ENCODE measurements at places on chromosomes 13 and 19.
A peak's percentile ranks its signal among the peaks of the same experiment; 100 is the strongest.

- DNase-seq, result no peak
Observed at GRCh38 chr19:2813235-2814160, 6.2 kb upstream of the ZNF554 start.

- no peak for DNase-seq
Observed at GRCh38 chr19:13817615-13818371, 22.6 kb downstream of the ZSWIM4 start.

DNA sequence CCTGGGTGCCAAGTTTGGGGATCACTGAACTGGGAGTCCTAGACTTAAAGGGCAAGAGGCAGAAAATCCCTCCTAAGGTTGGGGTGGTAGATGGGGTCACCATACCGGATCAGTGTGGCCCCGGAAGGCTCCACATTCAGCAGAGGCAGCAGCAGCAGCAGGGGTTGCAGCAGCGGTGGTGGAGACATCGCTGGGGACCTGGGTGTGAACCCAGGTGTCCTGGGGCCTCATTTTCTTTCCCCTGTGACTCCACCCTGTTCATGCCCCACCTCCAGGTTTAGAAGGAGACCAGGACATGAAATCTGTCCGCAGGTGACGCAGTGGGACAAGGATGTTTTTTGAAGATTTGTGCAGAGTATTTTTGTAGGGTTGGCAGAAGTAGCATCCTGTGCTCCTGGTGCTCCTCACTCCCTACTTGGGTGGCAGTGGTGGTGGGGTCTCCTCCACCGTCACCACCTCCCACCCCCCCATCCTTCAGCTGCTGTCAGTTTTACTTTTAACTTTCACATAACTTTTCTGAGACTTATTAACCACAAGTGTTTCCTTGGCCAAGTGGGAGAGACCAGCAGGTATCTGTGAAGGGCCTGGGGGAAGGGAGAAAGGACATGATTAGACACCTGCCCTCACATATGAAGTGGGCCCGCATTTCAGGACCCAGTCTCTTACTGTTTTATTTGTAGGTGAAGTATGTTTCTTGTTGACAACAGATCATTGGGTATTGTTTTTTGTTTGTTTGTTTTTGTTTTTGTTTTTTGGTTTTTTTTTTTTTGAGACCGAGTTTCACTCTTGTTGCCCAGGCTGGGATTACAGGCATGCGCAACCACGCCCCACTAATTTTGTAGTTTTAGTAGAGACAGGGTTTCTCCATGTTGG, at the start of gene NAPSA:
Gene NAPSA, minus strand, starts transcription at position 206 of the 873 bp plus-strand sequence. Its CDS starts 18 bp downstream, at position 188.
- DNase-seq, result no peak

DNA sequence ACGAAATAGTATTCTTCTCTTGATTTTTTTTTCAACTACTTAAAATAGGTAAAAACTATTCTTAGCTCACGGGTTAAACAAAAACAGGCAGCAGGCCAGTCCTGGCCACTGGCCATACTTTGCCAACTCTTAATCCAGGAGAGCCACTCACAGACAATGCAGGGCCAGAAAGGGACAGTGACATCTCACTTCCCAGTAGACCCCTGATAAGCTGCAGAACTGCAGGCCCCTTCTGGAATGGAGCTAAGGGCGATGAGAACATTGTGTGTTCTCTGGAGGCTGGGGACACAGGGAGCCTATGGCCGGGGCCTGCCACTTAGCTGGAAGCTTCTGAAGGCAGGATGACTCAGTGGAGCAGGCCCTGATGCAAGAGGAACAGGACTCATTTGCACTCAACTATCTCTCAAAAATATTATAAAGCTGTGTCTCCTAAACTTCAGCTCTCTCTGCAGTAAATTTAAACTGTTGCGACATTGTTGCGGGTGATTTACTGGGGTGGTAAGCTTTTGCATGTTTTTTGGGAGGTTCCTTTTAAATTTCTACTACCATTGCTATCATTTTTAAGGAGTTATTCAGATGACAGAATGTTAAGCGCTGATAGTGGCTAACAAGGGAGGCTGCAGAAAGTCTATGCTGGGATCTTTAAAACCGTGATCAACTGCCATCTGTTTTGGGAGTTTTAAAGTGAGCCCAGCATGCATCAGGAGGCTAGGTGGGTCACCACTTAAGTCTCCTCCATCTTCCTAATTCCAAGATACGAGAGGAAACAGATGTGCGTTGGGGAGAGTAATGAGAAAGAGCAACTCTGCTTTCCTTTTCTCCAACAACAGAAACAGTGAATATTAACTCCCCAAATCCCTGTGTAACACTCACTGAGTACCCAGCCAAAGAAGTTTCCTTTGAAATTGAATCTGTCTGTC, 33.2 kb upstream of the KATNAL1 start:
- DNase-seq, result peak; percentile 82

DNA sequence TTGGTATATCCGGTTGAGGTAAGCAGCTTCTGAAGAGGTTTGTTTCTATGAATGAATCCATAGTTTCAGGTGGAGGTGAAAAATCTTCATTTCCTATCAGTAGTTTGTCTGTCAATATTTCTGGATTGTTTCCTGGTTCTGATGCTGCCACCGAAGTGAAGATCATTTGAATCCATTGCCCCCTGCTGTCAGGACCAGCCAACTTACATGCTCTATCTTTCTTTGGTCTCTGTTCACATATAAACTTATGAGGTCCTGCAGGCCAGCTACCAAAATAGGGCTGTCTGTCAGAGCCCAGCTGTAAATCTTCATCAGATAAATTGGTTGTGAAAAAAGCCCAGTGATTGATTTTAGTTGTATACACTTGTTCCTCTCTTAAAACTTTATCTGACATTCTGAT, 15.2 kb upstream of the N4BP2L1 start:
- DNase-seq, result peak; percentile 32

- no peak for DNase-seq
Observed at GRCh38 chr13:35832551-35832950, 298.6 kb downstream of the DCLK1 start.

Measured in hepatic stellate cell (primary cell).